AG09319 (cell line): ENCODE measurements at places on chromosomes 6 and 20.

GRCh38 chr6:18306977-18307376 lies 42.6 kb upstream of the DEK start:
- DNase-seq = no peak

GRCh38 chr6:163099621-163100171 lies 314.8 kb upstream of the QKI start:
- no peak for DNase-seq

DNA sequence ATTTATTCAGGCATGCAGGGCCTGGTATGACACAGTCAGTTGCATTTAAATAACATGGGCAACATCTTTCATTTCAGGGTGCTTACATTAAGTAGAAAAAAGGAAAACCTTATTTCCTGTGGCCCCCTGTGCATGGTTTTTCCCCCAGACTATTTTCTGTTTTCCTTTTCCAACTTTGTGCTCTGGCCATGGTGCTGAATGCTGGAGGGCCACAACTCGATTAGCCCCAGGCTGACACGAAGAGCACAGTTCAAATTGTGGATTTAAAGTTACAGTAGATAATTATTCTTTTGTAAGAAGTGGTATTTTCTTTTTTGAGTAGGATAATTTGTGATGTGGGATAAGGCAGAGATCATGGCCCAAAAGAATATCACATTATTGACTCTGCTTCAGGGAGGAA lies 332.0 kb downstream of the HAO1 start:
- no peak for DNase-seq

DNA sequence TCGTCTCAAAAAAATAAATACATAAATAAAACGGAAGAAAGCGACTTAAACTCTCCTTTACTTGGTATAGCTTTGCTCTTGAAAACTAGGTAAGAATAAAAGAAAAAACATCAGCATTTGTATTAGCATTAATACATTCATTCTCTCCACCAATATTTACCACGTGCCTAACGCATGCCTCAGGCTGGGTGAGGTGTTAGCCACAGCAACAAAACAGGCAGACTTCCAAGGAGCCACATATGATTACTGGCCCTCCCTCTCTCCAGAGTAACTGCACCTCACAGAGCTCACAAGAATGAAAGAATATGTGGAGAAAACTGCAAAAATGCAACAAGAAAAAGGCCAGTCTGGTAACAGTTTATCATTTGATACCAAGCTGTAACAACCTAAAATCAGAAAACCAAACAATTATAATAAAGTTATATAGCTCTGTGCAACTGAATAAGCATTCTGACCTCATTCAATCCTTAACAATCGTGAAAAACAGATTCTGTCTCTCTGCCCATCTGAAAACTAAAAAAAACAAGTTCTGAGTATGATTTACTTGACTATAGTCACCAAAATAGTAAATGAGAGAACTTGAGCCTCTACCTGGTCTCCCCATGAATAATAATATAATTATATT lies 5.2 kb downstream of the NAPB start:
- DNase-seq = no peak

GRCh38 chr6:148104131-148104530 lies 238.5 kb upstream of the SASH1 start:
- DNase-seq = no peak

GRCh38 chr20:59613861-59614260 lies 9.5 kb downstream of the PHACTR3 start:
- DNase-seq = no peak

DNA sequence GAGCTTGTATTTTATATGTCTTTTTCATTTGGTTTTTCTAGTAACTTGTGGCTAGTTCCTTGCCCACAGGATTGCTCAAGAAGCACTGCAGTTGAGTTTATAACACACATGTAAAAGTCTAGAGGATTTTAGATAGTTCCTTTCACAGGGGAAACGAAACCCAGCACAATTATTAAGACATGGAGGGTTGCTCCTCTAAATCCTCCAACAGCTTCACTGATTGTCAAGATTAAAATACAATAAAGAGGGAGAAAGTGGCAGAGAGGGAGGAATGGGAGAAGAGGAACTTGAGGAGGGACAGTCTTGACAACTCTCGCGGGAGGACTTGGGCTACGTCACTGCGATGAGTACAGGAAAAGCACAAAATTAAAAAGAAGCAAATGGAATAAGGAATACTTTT lies 9.7 kb upstream of the TBC1D7 start:
- no peak for DNase-seq

DNA sequence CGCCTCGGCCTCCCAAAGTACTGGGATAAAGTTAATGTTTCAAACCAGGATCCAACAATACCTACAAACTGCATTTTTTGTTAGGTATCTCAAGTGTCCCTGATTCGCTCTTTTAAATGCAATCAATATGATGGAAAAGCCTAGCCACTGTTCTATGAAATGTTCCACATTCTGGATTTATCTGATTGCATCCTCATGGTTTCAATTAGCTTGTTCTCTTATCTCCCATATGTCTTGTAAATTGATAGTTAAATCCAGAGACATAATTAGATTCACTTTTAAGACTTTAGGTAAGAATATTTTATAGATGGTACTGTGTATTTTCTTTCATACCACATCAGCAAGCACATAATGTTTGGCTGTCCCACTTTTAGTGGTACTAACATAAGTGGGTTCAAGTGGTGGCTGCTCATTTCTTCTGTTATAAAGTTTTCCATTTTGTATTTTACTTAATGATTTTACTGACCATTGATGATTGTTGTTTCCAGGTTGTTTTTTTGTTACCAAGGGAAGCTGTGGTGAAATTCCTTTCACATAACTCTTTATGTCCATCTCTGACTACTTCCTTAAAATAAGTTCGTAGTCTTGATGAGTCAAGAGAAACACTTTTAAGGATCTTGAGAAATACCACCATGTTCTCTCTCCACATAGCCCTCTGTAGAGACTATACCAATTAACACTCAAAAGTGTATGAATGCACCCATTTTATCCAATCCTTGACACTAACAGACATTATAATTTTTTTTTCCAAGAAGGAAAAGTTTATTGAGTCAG lies 40.5 kb downstream of the RNGTT start:
- no peak for DNase-seq

DNA sequence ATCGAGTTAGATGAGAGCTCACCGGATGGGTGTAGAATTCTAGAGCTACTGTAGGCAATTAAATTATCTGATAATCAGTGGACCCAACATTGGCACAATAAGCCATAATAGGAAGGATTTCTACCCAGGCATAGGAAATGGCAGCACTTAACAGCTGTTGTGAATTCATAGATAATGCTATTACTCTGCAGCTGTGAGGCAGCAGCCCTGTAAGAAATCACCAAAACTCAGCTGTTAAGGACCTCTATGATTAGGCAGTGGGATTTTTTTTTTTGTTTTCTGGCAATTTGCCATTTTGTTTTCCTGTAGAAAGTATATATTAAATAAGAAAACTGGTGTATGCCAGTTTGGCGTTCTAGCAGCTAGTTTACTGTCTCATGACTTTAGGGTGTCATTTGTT lies 609.1 kb upstream of the SLC35B3 start:
- no peak for DNase-seq

DNA sequence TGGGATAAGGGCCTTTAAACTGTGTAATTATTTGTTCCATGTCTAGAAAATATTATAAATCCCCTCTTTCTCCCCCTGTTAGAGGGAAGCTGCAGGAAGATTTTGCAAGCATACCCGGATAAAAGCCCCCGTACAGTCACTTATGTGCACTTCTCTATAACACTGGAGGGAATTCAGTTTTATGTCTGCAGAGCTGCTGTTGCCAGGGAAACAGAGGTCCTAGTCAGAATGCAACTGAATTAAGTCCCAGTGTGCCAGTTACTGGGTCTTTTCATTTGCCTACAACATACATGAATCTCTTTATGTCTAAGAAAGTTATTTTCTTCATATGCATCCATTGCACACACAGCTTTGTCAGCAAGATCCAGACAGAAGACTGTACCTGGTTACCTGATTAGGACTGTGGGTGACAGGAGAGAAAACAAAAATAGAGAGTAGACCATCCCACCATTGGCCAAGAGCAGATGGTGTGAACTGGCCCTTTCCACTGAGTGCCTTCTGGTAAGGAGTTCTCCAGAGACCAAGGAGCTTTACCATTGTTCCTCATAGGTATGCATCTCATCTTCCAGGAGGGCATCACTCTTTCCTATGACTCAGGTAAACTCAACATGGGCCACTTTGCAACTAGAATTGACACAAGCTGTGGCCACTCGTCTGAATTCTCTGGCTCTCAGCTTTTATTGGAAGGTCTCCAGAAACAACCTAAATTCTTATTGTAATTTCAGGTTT lies 180.8 kb upstream of the PHACTR1 start:
- DNase-seq = no peak

DNA sequence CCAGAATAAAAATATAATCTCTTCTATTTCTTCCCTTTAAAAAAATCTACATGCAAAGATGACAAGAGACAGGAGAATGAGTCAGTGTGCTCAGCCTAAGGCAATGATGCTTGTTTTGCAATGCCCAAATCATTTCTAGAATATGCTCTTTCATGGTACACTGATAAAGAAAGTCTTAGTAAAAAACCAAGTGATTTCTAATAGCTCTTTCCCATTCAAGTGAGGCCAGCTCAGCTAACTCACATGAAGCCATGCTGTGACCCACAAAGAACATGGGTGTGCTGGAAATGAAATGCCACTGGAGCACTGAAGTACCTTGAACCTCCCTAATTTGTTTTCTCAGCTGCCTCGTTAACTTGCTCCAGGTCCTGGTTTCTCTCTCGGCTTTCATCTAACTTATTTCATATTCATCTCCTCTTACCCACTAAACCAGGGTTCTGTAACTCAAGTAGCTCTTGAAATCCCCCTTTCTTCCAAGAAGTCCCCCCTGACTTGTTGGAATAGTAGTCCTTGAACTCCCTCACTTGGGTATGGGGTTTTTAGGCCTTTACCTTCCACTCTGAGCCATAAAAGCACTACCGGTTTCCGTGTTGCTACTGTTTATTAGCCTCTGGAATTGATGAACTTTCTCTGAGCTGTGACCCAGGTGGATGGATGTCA lies 92.7 kb downstream of the IRF4 start:
- DNase-seq = peak; percentile 4

- peak; percentile 66 for DNase-seq
Measured at GRCh38 chr6:134822920-134823709, 126.8 kb downstream of the ALDH8A1 start.

- no peak for DNase-seq
Measured at GRCh38 chr20:2311329-2311728, 15.5 kb downstream of the TGM3 start.

DNA sequence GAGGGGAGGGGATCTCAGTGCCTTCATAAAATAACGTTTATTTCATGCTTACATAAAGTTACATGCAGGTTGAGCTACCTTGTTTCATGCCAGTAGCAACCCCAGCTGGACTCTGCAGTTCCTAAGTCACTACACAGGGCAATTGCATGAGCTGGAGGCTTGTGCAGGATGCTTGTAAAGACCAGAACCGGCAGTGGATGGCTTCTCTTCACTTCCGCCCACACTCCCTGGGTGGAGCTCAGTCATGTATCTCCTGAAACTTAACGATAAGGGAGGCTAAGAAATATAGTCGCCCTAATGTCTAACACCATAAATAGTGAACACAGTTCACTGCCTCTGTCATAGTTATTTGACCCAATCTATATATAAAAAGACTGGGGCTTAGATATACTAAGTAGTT lies 99.4 kb upstream of the RAB32 start:
- no peak for DNase-seq

- DNase-seq = no peak
Measured at GRCh38 chr20:48538058-48538825, 289.6 kb downstream of the PREX1 start.

GRCh38 chr6:149082320-149082719 lies 235.2 kb upstream of the TAB2 start:
- peak; percentile 63 for DNase-seq

GRCh38 chr20:37519508-37520418 lies 1.3 kb upstream of the NNAT start:
- DNase-seq = no peak

- peak; percentile 4 for DNase-seq
Measured at GRCh38 chr20:34215711-34216381, 25.4 kb upstream of the ASIP start.

DNA sequence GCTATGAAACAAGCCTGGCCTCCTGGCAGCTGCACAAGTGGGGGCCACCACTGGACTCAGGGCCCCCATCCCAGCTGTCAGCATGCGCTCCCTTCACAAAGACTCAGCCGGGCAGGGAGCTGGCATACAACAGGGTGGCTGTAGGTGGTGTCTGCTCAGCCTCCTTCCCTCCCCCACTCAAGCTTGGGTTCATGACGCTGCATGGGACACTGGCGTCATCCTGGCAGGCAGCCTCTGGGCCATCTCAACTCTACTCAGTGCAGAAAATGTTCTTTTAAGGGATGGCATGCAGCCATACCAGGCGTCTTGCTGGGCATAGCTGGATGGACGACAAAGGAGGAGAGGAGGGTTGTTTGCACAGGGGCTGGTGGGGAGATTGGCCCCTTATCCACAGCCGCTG lies 30.5 kb downstream of the SAYSD1 start:
- DNase-seq = no peak

- no peak for DNase-seq
Measured at GRCh38 chr6:21189759-21190158, 403.8 kb upstream of the SOX4 start.

DNA sequence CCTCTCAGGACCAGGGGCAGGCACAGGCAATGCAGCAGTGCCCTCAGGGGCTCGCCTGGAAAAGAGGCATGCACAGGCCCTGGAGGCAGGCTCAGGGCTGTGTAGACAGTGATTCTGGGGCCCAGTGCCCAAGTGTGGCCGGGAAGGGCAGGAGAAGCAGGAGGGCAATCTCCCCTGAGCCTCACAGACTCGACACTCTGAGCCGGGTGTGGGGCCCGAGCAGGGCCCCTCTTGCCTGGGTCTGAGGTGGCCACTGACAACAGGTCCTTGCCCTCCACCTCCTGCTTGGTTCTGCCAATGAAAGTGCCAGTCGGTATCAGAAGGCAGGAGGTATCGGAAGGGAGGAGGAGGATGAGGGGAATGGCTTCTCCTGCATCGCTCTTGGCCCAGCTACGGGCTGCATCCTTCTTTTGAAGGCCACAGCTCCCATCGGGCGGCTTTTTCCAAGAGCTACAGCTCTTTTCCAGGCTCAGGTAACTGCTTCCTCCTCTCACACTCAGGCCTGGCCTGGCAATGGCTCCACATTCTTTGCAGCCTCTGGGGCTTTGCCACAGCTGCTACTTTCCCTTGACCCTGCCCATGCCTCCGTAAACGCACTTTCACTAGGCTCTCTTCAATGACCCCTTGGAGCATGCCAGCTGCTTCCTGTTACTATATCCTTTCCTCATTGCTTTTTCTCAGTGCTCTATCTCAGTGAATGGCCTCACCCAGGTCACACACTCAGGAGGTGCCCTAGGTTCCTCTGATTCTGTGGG lies 24.5 kb downstream of the GABRR2 start:
- DNase-seq = no peak

- DNase-seq = no peak
Measured at GRCh38 chr6:743320-744096, 50.6 kb upstream of the EXOC2 start.
